ENCODE measurements at places on chromosomes 16 and 17.

DNA sequence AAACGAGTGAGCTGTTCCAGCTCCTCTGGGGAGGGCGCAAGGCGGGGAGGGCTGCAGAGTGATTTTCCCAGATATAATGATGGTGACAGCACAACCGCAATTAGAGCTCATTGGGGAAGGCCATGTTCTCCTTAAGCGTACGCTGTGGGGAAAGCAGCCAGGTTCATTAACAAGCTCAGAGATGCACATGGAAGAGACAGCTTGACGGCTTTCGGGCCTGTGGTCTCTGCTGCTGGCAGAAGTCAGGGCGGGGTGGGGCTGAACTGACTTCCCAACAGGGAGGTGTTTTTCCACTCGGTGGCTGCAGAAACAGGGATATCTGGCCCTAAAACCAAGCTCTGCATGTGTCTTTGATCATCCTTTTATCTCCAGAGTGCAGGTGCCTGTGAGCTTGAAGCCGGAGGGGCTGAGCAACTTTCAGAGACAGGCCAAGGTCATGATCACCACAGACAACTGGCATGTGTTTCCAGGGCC lies 24.0 kb upstream of the CACNG1 start:
- no peak for DNase-seq

DNA sequence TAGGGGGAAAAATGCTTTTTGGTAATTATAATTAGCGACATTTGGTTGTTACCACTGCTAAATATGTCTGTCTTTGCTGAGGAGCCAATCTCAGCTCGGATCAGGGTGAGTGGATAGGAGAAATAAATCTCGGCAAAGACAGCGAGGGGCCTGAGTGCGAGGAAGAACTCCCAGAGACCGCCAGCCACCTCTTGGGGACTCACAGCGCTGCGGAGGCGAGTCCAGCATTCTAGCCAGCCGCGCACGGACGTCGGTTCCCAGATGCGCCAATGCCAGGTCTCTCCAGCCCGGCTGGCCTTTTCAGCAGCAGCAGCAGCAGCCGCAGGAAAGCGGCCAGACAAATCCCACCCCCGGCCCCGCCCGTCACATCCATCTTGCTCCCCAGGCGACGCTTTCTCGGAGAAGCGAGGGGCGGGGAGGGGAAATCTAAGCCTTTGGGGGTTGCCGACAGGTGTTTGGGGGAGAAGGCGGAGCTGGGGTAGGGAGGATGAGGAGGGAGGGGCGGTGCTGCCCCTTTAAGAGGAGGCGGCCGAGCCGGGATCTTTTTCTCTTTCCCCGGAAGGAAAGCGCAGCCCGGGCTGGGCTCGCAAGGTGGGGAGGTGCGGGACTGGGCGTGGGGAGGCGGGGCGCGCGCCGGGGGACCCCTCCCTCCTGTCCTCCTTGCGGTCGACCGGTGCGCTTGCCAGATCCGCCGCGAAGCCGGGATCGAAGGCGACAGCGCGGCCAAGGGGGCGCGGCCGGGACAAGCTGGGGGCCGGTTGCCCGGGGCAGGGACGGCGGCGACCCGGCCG lies at the start of gene ITGA3:
Gene ITGA3, plus strand, starts transcription at position 685 of the 791 bp plus-strand sequence. CDS start 330 bp downstream, outside the sequence.
- DNase-seq, result peak; percentile 61

DNA sequence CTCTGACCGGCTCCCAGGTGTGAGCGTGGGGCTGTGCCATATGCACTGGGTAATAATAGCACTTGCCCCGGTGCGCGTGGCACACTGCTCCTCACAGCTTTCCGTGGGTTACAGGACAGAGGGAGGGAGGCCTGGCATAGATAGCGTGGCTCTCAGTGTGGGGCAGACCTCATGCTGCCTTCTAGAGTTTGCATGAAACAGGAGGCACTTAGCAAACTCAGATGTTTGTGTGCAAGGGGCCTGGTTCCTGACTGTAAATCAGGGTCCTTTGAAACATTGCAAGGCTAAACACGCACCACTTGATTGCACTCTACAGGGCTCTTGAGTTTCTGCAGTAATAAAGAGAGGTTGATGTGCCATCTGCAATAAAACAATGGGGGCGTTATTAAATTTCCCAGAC lies 101.7 kb downstream of the RPTOR start:
- no peak for DNase-seq

- no peak for DNase-seq
These were observed 1.0 kb upstream of the CCNF start for GRCh38 chr16:2428051-2428783.

GRCh38 chr16:49281480-49281842 lies at the start of gene CBLN1:
Gene CBLN1, minus strand, starts transcription at chr16:49281838. Its CDS starts 373 bp downstream, at chr16:49281465.
- no peak for DNase-seq

GRCh38 chr17:42571435-42572225 lies 4.7 kb downstream of the MLX start:
- no peak for DNase-seq

DNA sequence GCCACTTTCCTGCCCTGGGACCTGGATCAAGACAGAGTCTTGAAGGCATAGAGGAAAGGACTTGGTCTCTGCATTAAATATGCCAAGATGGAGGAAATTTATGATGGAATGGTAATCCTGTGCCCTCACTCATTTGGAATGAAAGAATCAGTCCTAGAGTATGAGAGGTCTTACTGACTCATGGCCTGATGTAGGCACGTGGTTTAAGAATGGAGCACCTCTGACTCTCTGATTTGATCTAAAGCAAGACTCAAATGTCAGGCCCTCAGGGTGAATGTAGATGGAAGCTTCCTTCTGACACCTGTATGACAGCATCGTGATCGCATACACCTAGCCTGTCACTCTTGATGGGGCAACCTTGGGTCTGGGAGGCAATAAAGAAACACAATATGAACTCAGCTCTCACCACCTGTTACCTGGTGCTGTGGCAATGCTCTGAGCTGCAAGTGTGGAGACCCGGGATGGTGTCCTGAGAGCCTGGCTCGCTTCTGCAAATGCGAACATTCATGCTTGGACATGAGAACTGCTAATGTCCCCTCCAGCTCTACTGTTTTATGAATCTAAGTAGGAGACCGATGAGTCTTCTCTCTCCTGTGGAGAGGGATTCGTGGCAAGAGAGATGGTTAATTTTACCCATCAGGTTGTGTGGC lies 229.9 kb downstream of the ABCC12 start:
- no peak for DNase-seq

DNA sequence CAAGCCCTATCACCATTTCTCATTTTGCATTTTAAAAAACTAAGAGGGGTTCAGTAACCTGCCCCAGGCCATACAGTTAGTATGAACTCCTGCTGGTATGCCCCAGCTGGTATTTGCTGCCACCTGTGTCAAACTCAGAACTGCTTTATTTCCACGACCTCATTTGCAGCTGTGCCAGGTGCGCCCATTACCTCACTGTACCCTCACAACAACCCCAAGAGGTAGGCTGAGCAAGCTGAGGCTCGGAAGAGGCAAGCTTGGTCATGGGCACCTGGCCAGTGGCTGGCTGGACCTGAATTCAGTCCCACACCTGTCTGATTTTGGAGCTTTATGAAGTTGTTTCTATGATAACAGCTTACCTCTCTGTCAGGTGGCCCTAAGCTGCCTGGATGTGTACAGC lies 7.6 kb downstream of the EPN2 start:
- no peak for DNase-seq

GRCh38 chr17:50289991-50290702 lies 15.9 kb downstream of the TMEM92 start:
- DNase-seq, result no peak

- no peak for DNase-seq
These were observed 9.7 kb downstream of the ENPP7 start for GRCh38 chr17:79740413-79740812.

DNA sequence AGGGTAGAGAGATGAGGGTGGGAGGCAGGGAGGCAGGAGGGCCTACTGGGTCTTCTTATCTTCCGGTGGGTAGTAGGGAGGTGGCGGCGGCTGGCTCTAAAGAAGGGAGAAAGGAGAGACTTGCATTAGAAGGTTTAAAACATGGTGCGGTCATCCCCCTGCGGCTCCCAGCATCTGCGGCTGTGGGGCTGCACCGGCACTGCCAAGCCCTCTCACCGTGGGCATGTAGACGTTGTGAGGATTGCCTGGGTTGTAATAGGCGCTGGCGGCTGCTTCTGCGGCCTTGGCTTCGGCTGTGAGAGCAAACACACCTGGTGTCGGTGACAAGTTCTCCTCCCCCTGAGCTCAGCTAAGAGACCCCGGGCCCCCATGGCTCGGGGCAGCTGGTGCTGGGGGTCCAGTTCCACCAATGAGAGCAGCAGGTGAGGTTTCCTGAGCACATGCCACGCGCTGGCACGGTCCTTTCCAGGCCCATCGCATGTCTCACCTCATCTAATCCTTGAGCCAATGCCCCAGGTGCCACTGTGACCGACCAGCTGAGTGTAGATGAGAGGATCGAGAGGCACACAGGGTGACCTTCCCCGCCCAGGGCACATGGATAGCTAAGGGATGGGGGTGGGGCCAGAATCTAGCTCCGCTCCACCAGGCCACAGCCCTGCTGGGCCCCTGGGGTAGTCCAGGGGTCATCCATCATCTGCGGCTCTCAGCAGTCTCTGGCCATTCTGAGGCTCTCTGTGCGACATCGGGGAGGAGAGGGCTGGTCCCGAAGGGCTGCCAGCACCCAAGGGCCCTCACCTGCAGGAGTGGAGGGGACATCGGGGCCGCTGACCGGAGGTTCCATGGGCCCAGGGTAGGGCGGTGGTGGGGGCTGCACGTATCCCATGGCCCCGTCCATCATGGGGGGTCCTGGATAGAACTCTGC lies 2.7 kb upstream of the UNC13D start:
- DNase-seq, result no peak

GRCh38 chr16:6643080-6643686 lies 689.5 kb upstream of the RBFOX1 start:
- DNase-seq, result no peak

GRCh38 chr17:77233635-77234334 lies 93.0 kb downstream of the SEC14L1 start:
- peak; percentile 25 for DNase-seq

DNA sequence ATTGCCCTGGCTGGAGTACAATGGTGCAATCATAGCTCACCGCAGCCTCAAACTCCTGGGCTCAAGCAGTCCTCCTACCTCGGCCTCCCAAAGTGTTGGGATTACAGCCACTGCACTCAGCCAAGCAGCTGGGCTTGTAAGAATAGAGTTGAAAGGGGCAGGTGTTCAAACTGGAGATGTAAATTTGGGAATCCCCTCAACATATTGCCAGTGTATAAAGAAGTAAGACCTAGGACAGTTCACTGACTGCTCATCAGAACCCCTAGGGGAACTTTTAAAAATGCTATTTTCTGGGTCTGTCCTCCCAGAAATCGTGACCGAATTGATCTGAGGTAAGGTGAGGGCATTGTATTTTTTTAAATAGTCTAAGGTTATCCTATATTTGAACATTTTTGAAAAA lies 8.9 kb upstream of the DNAJA2 start:
- no peak for DNase-seq

GRCh38 chr17:76252040-76252954 lies 12.0 kb upstream of the RNF157 start:
- DNase-seq, result no peak

DNA sequence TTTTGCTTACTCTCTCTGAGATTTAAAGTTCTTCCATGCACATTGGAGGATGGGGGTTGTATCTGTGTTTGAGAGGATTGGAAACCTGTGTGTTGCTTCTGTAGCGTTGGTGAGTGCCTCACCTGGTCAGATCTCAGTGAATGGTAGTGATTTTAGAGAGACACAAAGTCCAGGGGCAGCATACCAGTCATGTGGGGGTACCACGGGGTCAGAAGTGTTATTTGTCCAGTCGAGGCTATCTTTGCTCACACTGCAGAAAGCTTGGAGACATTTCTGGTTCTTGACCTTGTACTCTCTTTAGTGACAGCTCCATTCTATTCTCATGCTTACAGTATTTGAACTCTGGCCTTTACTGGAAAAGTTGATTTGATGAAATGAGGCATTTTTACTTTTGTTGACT lies 23.7 kb downstream of the PRKAR1A start:
- DNase-seq, result no peak

DNA sequence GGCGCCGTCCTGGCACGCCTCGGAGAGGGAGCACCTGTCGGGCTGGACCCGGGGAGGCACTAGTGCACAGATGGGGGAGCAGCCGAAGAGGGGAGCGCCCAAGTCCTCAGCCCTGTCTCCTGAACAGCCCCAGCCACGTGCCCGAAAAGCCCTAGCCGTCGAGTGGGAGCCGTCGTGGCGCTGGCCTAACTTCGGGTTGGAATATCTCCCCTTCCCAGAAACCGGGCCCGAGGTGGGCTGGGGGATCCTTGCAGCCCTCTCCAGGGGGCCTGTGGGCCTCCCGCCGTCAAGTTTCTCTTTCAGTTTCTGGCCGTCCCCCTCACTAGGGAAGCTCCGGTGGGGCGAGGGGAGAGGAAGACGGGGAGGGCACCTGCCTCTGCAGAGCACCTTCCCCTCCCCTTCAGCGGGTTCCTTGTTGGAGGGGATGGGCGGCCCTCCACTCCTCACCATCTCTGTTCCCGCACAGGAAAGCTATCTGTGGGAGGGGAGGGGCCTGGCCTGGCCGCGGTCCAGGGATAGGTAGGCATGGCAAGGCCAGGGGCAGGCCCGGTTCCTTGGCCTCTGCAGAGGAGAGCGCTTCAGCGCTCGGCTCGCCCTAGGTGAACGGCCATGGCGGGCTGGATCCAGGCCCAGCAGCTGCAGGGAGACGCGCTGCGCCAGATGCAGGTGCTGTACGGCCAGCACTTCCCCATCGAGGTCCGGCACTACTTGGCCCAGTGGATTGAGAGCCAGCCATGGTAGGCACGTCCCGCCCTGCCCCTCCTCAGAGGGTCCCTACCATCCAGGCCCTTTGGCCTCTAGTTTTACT lies 709 bp downstream of the STAT5A start:
- no peak for DNase-seq

GRCh38 chr17:66855204-66855603 lies 20.3 kb downstream of the CACNG5 start:
- no peak for DNase-seq

DNA sequence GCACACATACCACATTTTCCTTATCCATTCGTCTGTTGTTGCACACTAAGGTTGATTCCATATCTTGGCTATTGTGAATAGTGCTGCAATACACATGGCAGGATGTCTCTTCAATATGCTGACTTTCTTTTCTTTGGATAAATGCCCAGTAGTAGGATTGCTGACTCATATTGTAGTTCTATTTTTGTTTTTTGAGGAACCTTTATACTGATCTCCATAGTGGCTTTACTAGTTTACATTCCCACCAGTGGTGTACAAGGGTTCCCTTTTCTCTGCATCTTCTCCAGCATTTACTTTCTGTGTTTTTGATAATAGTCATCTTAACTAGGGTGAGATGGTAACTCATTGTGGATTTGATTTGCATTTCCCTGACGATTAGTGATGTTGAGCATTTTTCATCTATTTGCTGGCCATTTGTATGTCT lies 118.1 kb downstream of the STXBP4 start:
- no peak for DNase-seq
